ENCODE measurements at places on chromosomes 3 and 15.

DNA sequence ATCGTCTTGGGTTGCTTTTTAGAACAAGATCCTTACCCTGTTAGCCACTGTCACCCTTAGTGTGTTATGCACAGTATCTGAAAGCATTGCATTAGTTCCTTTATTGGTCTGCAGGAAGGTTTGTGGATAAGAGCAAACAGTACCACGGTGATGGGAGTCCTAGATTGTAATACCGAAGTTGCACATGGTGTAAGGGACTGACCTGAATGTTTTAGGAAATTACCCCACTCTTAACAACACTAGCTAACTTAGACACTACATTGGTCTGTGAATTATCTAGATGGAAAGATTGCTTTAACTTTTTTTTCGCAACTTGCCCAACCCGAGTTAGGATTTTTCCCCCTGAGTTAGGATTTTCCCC lies 1.3 kb downstream of the STT3B start:
- DNase-seq, result no peak

GRCh38 chr15:90031231-90031791 lies 30.2 kb downstream of the ZNF710 start:
- peak; percentile 82 for DNase-seq

- DNase-seq, result no peak
These were observed 83.7 kb upstream of the NEO1 start for GRCh38 chr15:72968531-72968922.

- DNase-seq, result no peak
These were observed 1297.6 kb upstream of the ALCAM start for GRCh38 chr3:104069114-104069513.

DNA sequence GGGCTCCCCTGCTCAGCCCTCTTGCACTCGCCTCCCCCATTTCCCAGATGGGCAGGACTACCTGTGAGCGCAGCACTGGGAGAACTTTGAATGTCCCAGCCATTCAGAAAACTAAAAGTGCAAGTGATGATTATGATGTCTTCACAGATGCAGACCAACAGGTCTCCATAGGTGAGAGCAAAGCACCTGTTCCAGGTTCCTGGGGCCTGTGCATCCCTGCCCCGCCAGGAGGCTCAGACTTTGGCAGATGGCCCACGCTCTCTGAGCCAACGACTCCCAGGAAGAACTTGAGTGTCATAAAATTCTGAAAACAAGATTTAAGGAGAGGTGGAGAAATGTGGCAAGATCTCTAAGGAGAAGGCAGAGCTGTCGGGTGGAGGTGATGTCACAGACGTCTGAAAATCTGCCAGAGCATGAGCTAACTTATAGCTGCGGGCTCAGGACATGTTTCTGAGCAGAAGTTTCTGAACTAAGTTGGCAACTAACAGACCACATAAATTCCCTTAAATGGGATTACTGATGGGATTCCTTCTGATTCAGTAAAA lies 110.8 kb upstream of the IGF1R start:
- no peak for DNase-seq

DNA sequence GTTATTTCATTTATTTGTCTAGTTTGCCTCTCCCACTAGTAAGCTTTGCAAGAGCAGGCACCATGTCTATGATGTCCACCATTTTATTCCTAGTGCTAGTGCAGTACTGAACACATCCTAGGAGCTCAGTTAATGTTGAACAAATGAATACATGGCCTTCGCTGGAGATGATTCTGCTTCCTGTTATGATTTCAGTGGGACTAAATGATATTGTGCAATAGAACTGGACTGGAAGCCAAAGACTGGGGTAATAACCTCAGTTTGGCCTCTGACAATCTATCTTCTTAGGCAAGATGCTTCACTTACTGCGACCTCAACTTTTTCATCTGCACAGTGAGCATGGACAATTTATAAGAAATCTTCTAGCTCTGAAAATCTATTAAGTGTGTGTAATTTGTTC lies 191.3 kb downstream of the ADAMTSL3 start:
- no peak for DNase-seq

All from HL-60 (cell line).